ENCODE measurements at places on chromosomes 4 and X. TPM values are rescaled to one million over a fixed set of nuclear protein-coding genes. Genes with fewer than 3 reads are reported as not detected.

C1QTNF7 gene
- not detected for total RNA-seq

ADAMTS3 gene
- not detected for total RNA-seq

HMGB2 gene
- 527 TPM for total RNA-seq

RFC1 gene
- 114 TPM for total RNA-seq

CCSER1 gene
- not detected for total RNA-seq

- DNase-seq, result no peak
- H3K36me3 ChIP-seq, result no peaks in the 10 kb centered on the region
- peaks cover 2% of the 10 kb centered on the region for H3K4me1 ChIP-seq
- H3K27me3 ChIP-seq, result peaks cover 15% of the 10 kb centered on the region
- no peak within 1 kb of the TSS for H3K4me3 ChIP-seq
These were observed at the start of gene FRMPD4 for GRCh38 chrX:12138361-12139313. Gene FRMPD4 (plus strand): TSS chrX:12138473. CDS start chrX:12138972, 499 bp downstream.

DNA sequence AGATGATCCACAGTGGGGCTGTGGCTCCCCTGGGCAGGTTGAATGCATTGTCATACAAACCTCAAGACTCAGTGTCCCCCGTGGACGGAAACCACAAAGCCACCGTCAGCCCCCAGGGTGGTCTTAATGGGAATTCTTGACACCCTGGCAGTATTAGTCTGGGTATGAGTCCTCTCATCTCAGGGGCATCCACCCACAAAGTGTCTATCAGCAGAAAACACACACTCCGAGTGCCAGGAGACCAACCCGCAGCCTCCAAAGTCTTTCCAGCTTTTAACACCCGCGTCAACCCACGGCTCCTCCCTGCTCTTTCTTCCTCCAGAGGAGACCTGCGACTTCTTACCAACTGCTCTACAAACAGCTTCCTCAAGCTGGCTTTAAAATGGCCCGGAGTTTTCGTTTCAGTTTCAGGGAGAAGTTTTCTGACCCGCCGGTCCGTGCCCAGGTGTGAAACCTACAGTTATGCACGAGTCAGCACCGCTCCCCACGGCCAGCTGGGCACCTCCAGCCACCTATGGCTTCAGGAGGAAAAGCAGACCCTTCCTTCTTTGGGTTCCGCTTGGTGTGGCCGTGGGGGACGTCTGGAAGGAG is 14.4 kb upstream of the ASMTL start:
- peak; percentile 61 for DNase-seq
- H3K4me3 ChIP-seq, result peak overlapping the region; percentile 70
- H3K4me1 ChIP-seq, result peaks cover 84% of the 10 kb centered on the region
- H3K27ac ChIP-seq, result peak overlapping the region; percentile 78
- no peaks in the 10 kb centered on the region for H3K27me3 ChIP-seq

DNA sequence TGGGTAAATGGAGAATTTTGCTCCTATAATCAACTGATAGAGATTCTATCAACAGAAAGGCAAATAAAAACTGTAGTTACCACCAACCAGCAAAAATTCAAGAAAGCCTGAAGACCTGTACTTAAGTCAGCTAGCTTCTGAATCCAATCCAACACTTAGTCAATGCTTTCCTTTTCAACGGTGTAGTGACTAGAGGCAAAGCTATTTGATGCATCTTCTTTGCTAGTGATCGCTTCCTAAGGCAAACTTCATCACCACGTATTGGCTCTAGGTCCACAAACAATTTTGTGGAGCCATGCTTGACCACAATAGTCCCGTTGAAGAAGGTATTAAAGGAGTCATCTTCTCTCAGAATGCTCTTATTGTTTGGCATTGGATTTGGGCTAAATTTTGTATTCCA is 25.0 kb upstream of the UBA6 start:
- DNase-seq, result no peak
- H3K4me1 ChIP-seq, result peaks cover 8% of the 10 kb centered on the region
- no peak overlapping the region for H3K4me3 ChIP-seq
- no peaks in the 10 kb centered on the region for H3K27me3 ChIP-seq
- H3K27ac ChIP-seq, result no peak overlapping the region
- peaks cover 28% of the 10 kb centered on the region for H3K36me3 ChIP-seq

- H3K36me3 ChIP-seq, result no peaks in the 10 kb centered on the region
- H3K4me3 ChIP-seq, result no peak overlapping the region
- no peak for DNase-seq
- H3K27me3 ChIP-seq, result no peaks in the 10 kb centered on the region
- no peak overlapping the region for H3K27ac ChIP-seq
These were observed 104.1 kb upstream of the BMP3 start for GRCh38 chr4:80926446-80926845.

DNA sequence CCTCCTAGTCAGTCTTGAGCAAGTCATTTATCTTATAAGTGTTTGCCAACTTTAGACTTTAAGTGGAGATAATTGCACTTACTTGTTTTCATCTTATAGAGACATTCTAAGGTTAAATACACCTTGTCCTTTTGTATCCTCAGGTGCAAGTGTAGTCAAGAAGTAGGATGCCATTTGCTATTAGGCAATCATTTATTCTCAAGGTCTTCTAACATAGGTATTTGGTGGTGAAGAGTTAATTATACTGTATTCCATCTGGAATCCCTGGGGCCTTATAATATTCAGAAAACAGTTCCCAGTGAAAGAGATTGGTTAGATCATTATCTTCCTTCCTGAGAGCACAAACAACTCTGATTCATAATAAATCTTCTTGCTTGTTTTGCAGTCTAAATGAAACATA is 23.7 kb downstream of the SULT1E1 start:
- no peak overlapping the region for H3K27ac ChIP-seq
- H3K4me3 ChIP-seq, result no peak overlapping the region

DNA sequence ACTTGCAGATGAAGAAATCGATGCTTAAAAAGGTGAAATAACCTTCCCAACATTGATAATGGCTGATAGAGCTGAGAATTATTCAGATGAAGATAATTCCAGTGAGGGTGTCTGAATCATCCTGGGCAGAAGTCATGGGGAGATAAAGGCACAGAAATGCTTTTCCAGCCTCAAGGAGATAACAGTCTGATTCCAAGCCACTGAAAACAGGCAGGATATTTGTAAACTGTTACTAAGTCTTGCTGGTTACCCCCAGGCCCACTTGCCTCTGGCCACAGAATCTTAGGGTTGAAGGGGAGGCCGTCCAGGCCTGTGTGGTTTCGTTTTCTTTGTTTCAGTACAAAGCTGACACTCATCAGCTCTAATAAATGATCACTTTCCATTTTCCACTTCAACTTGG is 158.5 kb downstream of the SH3KBP1 start:
- H3K36me3 ChIP-seq, result peaks cover 8% of the 10 kb centered on the region
- H3K4me3 ChIP-seq, result no peak overlapping the region
- peak overlapping the region; percentile 34 for H3K27ac ChIP-seq
- DNase-seq, result peak; percentile 12

GRCh38 chr4:99151452-99151851 is 7.4 kb upstream of the ADH4 start:
- no peak for DNase-seq
- H3K27me3 ChIP-seq, result no peaks in the 10 kb centered on the region
- no peak overlapping the region for H3K27ac ChIP-seq
- H3K4me3 ChIP-seq, result no peak overlapping the region
- H3K36me3 ChIP-seq, result no peaks in the 10 kb centered on the region

DNA sequence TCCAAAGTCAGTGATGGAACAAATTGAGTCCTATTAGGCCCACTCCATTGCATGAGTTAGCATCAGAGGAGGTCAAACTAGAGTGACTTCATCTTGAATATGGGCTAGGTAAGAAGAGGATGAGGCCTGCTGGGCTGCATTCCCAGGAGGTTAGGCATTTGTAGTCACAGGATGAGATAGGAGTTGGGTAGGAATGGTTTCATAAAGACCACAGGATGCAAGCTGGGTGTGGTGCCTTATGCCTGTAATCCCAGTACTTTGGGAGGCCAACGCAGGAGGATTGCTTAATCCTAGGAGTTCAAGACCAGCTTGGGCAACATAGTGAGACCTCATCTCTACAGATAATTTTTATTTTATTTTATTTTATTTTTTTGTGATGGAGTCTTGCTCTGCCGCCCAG is 26.8 kb downstream of the PDGFRA start:
- H3K36me3 ChIP-seq, result no peaks in the 10 kb centered on the region
- H3K27me3 ChIP-seq, result peaks cover 6% of the 10 kb centered on the region
- no peak for DNase-seq
- no peak overlapping the region for H3K27ac ChIP-seq
- H3K4me3 ChIP-seq, result no peak overlapping the region

- no peaks in the 10 kb centered on the region for H3K36me3 ChIP-seq
- H3K4me3 ChIP-seq, result no peak overlapping the region
- DNase-seq, result no peak
These were observed 42.7 kb upstream of the RASSF6 start for GRCh38 chr4:73662709-73663546.

- DNase-seq, result no peak
- H3K4me1 ChIP-seq, result peaks cover 43% of the 10 kb centered on the region
- H3K36me3 ChIP-seq, result peaks cover 64% of the 10 kb centered on the region
- H3K4me3 ChIP-seq, result no peak overlapping the region
- H3K27ac ChIP-seq, result peak overlapping the region; percentile 15
These were observed 7.8 kb downstream of the MSMO1 start for GRCh38 chr4:165335163-165335703.

- H3K27me3 ChIP-seq, result no peaks in the 10 kb centered on the region
- no peaks in the 10 kb centered on the region for H3K36me3 ChIP-seq
- no peak for DNase-seq
- no peaks in the 10 kb centered on the region for H3K4me1 ChIP-seq
- no peak overlapping the region for H3K27ac ChIP-seq
These were observed 927.5 kb upstream of the INTU start for GRCh38 chr4:126705266-126705665.

- no peaks in the 10 kb centered on the region for H3K4me1 ChIP-seq
- H3K27ac ChIP-seq, result no peak overlapping the region
- no peak for DNase-seq
- no peaks in the 10 kb centered on the region for H3K27me3 ChIP-seq
- no peak overlapping the region for H3K4me3 ChIP-seq
These were observed 152.2 kb downstream of the EFNB1 start for GRCh38 chrX:68980906-68981616.

GRCh38 chrX:39753293-39753996 is 344.3 kb downstream of the BCOR start:
- peaks cover 14% of the 10 kb centered on the region for H3K4me1 ChIP-seq
- no peak overlapping the region for H3K27ac ChIP-seq
- no peak overlapping the region for H3K4me3 ChIP-seq
- H3K36me3 ChIP-seq, result no peaks in the 10 kb centered on the region
- H3K27me3 ChIP-seq, result no peaks in the 10 kb centered on the region
- no peak for DNase-seq

- H3K4me3 ChIP-seq, result no peak overlapping the region
- H3K27ac ChIP-seq, result no peak overlapping the region
- no peaks in the 10 kb centered on the region for H3K4me1 ChIP-seq
These were observed 42.9 kb downstream of the USP26 start for GRCh38 chrX:133053861-133054598.

GRCh38 chr4:36072529-36072928 is 171.8 kb downstream of the ARAP2 start:
- no peaks in the 10 kb centered on the region for H3K4me1 ChIP-seq
- no peak for DNase-seq
- peaks cover 19% of the 10 kb centered on the region for H3K36me3 ChIP-seq
- no peak overlapping the region for H3K4me3 ChIP-seq
- no peaks in the 10 kb centered on the region for H3K27me3 ChIP-seq

GRCh38 chr4:147768113-147768512 is 36.2 kb downstream of the ARHGAP10 start:
- no peaks in the 10 kb centered on the region for H3K27me3 ChIP-seq
- no peak overlapping the region for H3K4me3 ChIP-seq
- H3K4me1 ChIP-seq, result peaks cover 15% of the 10 kb centered on the region
- H3K36me3 ChIP-seq, result no peaks in the 10 kb centered on the region
- DNase-seq, result peak; percentile 27

DNA sequence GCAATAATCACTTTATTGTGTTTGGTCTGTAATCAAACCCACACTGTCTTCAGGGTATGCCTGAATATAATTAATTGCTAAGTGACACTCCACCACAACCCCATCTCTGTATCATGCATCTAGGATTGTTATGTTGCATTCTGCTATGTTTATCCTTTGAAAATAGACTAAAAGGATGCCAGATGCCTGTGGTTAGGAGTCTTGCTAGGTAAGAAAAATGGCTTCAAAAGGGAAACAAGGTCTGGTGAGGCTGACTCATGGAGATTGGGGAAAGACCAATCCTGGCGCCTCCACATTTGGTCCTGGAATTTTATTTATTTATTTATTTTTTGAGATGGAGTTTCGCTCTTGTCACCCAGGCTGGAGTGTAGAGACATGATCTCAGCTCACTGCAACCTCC is 360.5 kb upstream of the SLC7A11 start:
- H3K4me3 ChIP-seq, result no peak overlapping the region
- no peak for DNase-seq
- no peaks in the 10 kb centered on the region for H3K4me1 ChIP-seq
- H3K27ac ChIP-seq, result no peak overlapping the region
- no peaks in the 10 kb centered on the region for H3K27me3 ChIP-seq

DNA sequence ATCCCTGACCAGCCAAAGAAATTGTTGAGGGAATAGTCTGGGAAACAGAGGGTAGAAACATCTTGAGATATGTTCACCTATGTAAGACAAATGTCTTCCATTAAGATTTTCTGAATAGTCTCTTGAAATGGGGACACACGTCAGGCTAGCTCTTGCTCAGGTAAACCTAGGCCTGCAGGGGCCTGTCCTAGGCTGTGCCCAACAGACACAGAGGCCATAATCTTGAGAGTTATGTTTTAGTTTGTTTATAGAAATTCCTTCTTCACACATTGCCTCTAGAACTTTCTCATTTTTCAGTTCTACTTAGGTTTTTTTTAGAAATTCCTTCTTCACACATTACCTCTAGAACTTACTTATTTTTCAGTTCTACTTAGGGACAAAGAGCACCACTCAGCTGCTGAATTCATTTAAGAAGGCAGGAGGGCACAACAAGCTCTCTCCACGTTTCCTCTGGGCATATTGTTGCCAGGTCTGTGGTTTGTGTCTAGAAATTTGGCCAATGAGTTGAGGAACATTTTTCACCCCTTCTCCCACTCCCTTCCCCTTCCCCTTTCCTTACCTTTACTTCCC is 94.9 kb downstream of the ARHGAP24 start:
- H3K4me1 ChIP-seq, result no peaks in the 10 kb centered on the region
- no peak for DNase-seq
- no peak overlapping the region for H3K4me3 ChIP-seq

- H3K36me3 ChIP-seq, result no peaks in the 10 kb centered on the region
- no peak overlapping the region for H3K27ac ChIP-seq
- H3K4me3 ChIP-seq, result no peak overlapping the region
- no peak for DNase-seq
- H3K4me1 ChIP-seq, result no peaks in the 10 kb centered on the region
- H3K27me3 ChIP-seq, result no peaks in the 10 kb centered on the region
These were observed 862.2 kb downstream of the TRIML1 start for GRCh38 chr4:189001283-189001970.

DNA sequence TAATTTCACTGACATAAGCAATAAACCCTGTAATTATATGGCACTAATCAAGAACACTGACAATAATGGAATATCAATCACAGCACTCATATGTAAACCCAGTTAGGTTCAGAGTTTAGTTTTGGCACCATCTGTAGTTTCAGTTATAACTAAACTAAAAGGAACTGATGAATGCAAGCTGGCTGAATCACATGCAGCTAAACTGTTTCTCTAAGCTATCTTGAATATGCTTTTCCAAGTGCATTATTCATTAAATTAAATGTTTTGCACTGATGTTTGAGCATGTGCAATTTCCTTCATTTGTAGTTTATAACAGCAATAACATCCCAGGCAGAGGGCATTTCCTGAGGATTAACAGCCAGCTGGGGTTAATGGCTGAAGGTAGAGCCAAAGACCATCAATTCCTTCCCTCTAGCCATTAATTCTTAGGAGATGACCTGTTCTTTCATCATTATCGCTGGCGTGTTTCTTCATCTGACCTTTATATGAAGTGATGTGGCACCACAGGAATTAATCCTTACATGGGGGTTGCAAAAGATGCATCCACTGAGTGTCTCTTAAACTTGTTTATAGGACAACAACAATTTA is 562.8 kb upstream of the IGFBP7 start:
- no peak for DNase-seq
- no peaks in the 10 kb centered on the region for H3K36me3 ChIP-seq
- no peak overlapping the region for H3K27ac ChIP-seq
- no peaks in the 10 kb centered on the region for H3K4me1 ChIP-seq

Measured in activated CD8-positive, alpha-beta T cell treated with anti-CD3 and anti-CD28 coated beads for 36 hours (primary cell).